ENCODE measurements at places on chromosomes 12 and 14.

DNA sequence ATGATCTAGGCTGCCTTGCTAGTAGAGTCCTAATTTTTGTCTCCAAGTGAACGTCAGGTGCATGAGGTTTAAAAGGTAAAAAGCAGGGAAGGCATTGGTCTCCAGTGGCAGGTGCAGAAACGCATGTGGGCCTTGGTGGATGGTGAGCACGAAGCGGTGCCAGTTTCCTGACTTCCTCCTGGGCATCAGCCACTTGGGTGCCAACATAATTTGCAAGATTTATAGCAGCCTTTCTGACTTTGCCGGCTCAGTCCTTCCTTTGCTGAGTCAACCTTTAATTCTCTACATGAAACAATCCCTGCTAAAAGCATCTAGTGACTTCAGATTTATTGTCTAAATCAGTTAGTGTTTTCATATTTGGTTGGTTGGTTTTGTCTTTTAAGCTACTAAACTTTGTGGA is 355.7 kb upstream of the TMEM132C start:
- no peak for DNase-seq

GRCh38 chr12:120825337-120825736 is 78.8 kb downstream of the SPPL3 start:
- DNase-seq = no peak

DNA sequence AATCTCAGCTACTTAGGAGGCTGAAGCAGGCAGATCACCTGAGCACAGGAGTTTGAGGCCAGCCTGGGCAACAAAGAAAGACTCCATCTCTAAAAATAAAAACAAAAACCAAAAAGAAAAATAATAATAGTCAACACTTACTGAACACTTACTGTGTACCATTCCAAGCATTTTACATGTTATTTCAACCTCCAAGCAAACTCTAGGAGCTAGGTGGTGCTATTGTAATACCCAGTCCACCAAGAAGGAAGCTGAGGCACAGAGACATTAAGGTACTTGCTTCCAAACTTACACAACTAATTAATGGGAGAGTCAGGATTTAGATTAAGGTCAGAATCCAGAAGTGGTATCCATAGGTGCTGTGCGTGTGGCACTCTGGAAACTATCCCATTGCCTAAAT is 13.7 kb upstream of the OR6J1 start:
- no peak for DNase-seq

GRCh38 chr12:114903083-114903691 is 219.2 kb upstream of the TBX3 start:
- no peak for DNase-seq

GRCh38 chr12:47768323-47768811 is 4.7 kb upstream of the SLC48A1 start:
- DNase-seq = no peak

DNA sequence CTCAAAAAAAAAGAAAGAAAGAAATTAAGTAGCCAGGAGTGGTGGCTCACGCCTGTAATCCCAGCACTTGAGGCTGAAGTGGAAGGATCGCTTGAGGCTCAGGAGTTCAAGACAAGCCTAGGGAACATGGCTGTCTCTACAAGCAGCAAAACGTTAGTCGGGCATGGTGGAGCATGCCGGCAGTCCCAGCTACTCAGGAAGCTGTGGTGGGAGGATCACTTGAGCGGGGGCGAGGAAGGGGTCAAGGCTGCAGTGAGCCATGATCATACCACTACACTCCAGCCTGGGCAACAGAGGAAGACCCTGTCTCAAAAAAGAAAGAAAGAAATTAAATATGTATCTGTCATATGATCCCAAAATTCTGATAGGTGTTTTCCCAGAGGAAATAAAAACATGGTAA is 5.3 kb downstream of the RAD52 start:
- DNase-seq = no peak

- DNase-seq = no peak
Measured at GRCh38 chr12:76413121-76413520, 64.9 kb upstream of the BBS10 start.

GRCh38 chr12:1820191-1820895 is at the start of gene LRTM2:
Gene LRTM2, plus strand, starts transcription at chr12:1820565. Its CDS starts 7,584 bp downstream, at chr12:1828149.
- peak; percentile 29 for DNase-seq

- DNase-seq = no peak
Measured at GRCh38 chr14:20971705-20972021, 16.4 kb downstream of the RNASE2 start.

DNA sequence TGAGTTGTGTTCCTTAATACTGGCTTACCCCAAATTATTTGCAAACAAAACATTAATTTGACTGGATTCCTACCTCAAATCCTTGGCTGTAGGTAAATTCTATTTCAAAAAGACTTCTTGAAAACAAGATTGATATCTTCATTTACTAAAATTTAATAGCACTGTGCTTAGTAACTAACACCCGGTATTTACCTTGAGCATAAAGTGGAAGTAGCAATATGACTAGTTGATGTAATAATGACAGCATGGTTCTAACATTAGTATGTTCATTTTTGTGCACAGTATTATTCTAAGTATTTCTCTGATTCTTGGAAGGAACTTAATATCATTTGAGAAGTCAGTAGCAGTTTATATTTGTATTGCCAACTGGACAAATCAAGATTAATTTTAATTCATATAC is 96.8 kb downstream of the PPHLN1 start:
- DNase-seq = no peak

DNA sequence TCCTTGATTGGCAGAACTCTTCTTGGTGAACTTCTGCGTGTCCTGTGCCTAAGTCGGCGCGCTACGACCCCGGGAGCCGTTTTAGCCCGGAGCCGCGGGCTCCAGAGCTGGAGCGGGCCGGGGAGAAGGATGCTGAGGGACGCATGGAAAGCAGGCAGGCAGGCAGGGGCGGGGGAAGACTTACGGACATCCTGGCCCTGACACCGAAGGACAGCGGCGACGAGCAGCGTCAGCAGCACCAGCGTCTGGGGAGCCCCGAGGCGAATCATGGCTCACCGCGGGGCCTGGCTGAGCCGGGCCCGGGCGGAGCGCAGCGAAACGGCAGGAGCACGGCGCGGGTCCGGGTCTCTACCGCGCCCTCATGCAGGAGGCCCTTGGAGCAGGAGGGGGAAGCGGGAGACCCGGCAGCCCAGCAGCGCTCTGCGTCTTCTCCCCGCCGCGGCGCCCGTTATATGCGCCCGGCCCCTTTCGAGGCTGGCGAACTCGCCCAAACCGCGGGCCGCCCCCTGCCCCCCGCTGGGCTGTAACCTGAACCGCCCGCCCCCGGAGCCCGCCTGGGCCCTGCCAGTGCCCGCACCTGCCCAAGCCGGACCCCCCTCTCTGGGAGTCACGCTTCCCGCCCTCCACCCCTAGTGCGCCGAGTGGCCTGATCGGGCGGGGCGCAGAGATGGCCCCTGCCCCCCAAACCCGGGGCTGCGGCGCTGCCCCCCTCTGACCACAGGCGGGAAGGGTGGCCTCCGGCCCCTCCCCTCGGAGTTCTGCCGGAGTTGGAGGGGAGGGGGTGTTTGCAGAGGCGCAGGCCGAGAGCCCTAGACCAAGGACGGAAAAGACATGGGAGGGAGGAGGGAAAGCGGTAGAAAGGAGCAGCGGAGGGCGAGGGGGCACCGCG is at the start of gene COL2A1:
Gene COL2A1 (minus strand): TSS at position 424 of the 889 bp plus-strand sequence. CDS start 155 bp downstream, at position 269.
- DNase-seq = no peak

DNA sequence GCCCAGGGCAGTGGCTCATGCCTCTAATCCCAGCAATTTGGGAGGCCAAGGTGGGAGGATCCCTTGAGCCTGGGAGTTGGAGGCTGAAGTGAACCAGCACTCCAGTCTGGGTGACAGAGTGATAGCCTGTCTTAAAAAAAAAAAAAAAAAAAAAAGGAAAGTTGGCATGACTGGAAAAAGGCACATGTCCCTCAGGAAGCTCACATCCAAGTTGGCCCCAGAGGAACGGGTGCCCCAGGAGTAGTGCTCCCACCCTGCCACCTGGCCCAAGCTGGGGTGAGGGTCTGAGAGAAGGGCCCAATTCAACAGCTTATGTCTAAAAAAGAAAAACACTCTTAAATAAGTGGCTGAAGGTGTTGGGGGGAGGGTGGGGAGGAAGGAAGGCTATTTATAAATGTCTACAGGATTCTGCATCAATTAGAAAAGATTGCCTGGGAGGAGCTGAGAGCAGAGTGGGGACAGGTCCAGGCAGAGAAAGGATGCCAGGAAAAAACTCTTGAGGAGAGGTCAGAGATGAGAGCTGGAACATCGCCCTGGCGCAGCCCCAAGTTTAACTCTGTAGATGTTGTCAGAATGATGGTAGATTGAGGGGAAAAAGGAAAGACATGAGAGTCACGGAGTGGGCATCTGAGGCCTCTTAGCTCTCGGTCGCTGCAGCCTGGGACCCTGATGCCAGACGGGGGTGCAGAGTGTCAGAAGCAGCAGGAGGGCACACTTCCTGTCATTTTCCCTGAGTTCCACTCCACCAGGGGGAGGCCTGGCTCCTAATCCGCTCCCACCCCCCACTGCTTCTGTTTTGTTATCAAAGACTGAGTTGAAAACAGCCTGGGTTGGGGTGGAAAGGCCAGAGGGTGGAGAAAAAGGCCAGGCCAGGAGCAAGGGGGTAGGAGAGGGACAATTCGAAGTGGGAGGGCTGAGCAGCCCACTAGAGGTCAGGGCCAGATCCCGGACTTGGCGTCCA is 7.3 kb downstream of the SPRYD3 start:
- DNase-seq = no peak

- no peak for DNase-seq
Measured at GRCh38 chr12:63276537-63277365, 125.8 kb upstream of the AVPR1A start.
